Frontal cortex (tissue), 4 donors: ENCODE measurements at places on chromosomes 12 and 14. TPM values are rescaled to one million over a fixed set of nuclear protein-coding genes. Genes with fewer than 3 reads are reported as not detected.

GRCh38 chr12:22729957-22730443, 105.0 kb downstream of the ETNK1 start:
- DNase-seq = no peak

DNA sequence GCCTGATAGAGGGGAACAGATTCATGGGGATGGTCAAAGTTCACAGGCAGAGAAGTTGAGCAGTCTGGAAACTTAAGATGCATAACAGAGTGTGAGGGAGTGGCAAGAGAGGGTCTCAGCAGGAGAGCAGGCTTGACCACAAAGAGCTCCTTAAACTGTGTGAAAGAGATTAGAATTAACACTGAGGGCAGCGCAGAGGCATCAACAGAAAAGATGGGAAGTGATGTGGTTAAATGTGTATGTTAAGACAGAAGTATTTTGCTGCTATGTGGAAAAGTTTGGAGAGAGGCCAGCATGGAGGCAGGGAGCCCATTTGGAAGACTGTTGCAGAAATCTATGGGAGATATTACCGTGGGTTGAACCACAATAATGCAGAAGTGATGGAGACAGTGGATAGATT, 122.7 kb upstream of the LMNTD1 start:
- DNase-seq = no peak

- DNase-seq = no peak
Observed at GRCh38 chr12:75822416-75822815, 209.2 kb downstream of the PHLDA1 start.

- no peak for DNase-seq
Observed at GRCh38 chr12:38915429-38916182, 10.2 kb upstream of the CPNE8 start.

DNA sequence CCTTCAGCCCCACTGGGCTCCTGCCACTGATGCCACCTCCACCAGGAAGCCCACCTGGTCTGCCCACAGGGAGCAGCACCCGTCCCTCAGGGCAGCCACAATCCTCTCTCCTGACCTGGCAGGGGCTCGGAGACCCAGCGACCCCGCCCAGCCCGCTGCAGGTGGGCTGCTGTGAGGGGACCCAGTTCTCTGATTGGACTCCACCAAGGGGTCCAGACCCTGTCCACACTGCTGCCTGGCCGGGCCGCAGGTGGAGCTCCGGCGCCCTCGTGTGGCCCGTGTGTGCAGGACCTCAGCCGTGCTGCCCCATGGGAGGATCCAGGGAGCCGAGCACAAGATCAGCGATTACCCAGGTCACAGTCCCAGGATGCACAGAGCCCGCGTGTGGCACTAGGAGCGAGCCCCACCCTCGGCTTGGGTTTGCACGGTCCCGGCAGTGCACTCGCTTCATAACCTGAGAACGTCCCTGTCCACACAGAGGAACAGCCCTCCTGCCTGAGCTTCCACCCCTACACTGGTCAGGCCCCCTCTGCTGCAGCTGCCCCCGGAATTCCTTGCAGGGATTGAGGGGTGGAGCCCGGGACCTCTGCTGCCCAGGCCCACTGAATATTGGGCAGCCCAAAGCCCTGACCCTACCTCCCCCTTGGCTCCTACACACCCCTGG, 35.4 kb upstream of the TMEM179 start:
- DNase-seq = peak; percentile 85

- no peak for DNase-seq
Observed at GRCh38 chr14:29738950-29739349, 188.7 kb downstream of the PRKD1 start.

FBLN5 gene
- total RNA-seq = 1.6 TPM

TC2N gene
- total RNA-seq = 5.7 TPM

GZMH gene
- not detected for total RNA-seq
